RWPE2 (cell line): ENCODE measurements at places on chromosomes 6 and 20.

GRCh38 chr20:4781211-4781610, 59.5 kb downstream of the PRND start:
- no peak for DNase-seq

GRCh38 chr6:158939255-158940159, 60.5 kb downstream of the RSPH3 start:
- DNase-seq: no peak

GRCh38 chr20:12737900-12738299, 270.9 kb upstream of the SPTLC3 start:
- no peak for DNase-seq

GRCh38 chr20:17525650-17526049, 5.5 kb downstream of the BFSP1 start:
- no peak for DNase-seq

GRCh38 chr6:140078561-140079125, 704.2 kb upstream of the CITED2 start:
- no peak for DNase-seq

DNA sequence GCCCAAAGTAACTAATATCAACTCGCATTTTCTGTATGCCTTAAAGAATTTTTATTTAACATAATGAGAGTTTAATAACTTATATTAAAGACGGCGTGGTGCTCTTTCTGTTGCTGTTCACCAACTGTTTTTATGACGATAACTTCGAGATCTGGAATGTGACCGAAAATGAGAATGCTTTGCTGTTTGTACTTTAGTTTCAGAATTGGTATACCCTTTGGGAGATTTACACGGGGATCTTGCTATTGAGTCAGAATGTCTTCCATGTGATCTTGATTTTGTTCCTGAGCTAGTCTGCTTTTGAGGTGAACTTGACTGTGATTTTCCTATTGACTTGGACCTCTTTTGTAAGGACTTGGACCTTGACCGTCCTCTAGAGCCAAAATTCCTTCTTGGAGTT, 17.9 kb downstream of the PNRC1 start:
- no peak for DNase-seq

DNA sequence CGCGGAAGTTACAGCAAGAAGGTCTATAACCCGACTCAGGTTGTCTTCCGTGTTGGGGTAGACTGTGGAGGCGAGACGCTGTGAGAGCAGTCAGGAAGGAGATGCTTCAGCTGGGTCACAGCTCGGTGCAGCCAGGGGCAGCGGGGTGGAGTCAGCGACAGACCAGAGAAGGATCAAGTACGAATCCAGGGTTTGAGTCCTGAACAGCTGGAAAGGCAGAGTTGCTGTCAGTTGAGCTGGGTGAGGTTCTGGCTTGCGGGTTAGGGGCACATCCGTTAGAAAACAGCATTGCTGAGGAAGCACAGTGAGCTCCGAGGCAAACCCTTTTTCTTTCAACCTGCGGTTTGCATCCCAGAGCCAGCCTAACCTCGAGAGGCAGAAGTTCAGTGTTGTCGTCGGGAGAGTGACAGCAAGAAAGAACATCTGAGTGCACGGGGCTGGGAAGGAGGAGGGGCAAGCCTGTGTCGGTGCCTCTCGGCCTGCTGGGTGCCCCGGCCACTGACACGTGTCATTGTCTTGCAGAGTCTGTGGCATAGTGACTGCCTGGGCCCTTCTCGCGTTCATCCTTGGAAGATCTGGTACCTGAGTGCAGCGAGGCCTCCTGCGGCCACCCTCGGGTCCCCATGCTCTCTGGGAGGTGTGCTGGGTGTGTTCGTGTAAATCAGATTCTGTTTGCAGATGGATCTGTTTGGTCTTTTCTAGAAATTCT, 20.0 kb downstream of the PNLDC1 start:
- DNase-seq: no peak

- DNase-seq: no peak
Observed at GRCh38 chr20:25605148-25605547, 18.7 kb downstream of the NANP start.

DNA sequence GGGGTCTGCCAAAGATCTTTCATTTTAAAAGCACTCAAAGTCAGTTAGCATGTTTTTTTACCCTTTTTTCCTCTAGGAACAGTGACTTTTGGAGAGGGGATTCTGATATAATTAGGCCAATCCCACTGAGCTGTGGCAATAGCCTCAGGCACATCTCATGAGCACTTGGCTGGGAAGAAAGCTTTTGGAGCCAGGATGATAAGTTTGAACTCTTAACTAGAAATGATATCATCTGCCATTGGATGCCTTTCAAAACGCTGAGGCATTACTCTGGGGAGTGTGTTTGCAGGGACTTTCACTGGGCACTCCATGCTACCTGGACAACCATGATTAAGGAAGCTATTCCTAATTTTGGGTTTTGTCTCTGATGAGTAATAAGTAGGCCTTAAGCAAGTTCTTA, 3.7 kb downstream of the SCGN start:
- no peak for DNase-seq
